Stimulated activated memory B cell treated with anti-CD40 and anti-IgM and Interleukin-4, amounts not matched to agents 10 μg/mL and 1 μg/mL and 100 μg/mL, for 72 hours (primary cell): ENCODE measurements at places on chromosomes 1 and 21.
A peak's percentile ranks its signal among the peaks of the same experiment; 100 is the strongest.

- no peak for ATAC-seq
Measured at GRCh38 chr1:111227434-111227833, at the start of gene CHI3L2. CHI3L2 (plus strand) TSS chr1:111227713; CDS start chr1:111227730, 17 bp downstream.

- no peak for ATAC-seq
Measured at GRCh38 chr1:245060684-245061374, 94.0 kb upstream of the KIF26B start.

DNA sequence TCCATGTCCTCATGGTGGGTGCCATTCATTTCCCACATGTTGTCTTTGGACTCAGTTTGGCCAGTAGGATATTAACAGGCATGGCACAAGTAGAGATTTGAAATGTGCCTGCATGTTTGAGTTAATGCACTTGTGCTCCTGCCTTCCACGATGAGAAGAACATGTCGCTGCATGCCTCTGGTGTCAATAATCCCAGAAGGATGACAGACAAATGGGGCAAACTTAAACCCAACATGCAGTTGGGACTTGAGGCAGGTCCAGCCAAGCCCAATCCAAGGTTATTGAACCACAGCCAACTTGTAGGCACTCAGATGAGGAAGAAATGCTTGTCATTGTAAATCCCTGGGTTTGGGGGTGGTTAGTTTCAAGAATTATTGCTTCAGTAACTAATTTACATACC is 174.6 kb downstream of the TRIM33 start:
- no peak for ATAC-seq

GRCh38 chr1:21766210-21766609 is 16.7 kb downstream of the USP48 start:
- peak; percentile 55 for ATAC-seq

GRCh38 chr1:53639251-53639763 is 99.7 kb downstream of the GLIS1 start:
- ATAC-seq = no peak

- ATAC-seq = no peak
Measured at GRCh38 chr1:225908013-225908640, 15.9 kb downstream of the PYCR2 start.
